ENCODE measurements at places on chromosomes 7 and 10.

DNA sequence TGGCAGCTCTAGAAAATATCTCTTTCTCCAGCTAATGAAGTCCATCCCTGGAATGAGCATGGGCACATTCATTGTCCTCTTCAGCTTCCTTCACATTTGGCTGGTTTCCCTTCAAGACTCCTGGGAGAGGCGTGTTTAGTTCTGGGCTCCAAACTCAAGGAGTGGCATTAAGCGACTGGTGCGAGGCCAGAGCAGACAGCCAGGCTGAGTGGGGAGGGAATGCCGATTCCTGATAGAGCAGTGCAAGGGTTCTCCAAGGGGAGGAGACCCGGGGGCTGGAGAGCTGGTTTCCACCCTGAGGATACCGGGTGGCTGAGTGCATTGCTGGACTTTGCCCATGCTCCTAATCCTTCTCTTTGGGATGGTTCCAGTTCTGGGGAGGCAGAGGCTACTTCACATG, 372.1 kb downstream of the RPS24 start:
- no peak for ATAC-seq

DNA sequence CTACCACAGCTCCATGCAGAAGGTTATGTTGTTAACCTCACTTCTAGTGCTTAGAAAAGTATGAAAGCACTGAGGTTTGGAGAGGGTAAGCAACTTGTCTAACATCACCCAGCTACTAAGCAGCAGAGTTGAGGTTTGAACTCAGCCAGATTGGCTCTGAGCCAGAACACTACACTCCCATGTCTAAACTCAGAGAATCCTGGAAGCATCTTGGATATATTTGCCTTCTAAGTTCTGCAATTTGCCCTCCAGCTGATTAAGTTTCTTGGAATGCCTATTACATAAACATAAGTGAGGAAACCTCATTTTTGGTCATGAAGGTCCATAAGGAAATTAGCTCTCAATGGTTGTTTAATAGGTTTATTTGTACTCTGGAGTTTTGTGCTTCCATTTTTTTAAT, 78.1 kb upstream of the PHYHIPL start:
- ATAC-seq = no peak

DNA sequence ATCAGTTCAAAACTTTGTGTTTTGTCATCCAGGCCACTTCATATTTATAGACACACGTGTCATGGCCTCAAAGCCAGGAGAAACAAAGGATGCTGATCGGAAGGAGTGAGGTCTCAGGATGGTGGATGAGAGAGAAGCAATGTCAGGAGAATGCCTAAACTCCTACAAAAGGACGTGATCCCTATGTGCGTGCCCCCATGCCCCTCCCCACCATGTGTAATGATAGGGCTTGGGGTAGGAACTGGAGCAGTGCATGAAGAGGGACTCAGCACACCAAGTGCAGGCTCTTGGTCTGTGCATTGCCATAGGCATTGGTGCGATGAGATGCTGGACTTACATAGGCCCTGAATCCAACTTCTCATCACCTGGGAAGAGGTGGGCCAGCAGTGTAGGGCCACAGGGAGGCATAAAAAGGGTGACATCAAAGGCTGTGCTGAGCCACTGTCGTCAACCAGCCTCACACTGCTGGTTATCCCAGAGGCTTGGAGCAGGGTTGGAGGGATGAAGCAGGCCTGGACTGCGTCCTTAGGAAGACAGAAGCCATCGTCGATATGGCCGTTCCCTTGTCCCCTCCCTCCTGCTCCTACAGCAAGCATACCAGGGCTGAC, 46.9 kb upstream of the GDF10 start:
- ATAC-seq = no peak

- ATAC-seq = no peak
Measured at GRCh38 chr10:131429942-131430341, 118.4 kb upstream of the TCERG1L start.

GRCh38 chr10:30999070-30999712, 32.5 kb downstream of the ZNF438 start:
- peak; percentile 21 for ATAC-seq

- no peak for ATAC-seq
Measured at GRCh38 chr7:142932386-142933091, 1.0 kb downstream of the TRPV5 start.

GRCh38 chr7:159125104-159125954, 19.3 kb downstream of the VIPR2 start:
- no peak for ATAC-seq
